RPMI7951 (cell line): ENCODE measurements at places on chromosomes 1 and 21. TPM values are rescaled to one million over a fixed set of nuclear protein-coding genes. Genes with fewer than 3 reads are reported as not detected.

- no peak for DNase-seq
Measured at GRCh38 chr1:38686167-38686926, 173.2 kb downstream of the RRAGC start.

DNA sequence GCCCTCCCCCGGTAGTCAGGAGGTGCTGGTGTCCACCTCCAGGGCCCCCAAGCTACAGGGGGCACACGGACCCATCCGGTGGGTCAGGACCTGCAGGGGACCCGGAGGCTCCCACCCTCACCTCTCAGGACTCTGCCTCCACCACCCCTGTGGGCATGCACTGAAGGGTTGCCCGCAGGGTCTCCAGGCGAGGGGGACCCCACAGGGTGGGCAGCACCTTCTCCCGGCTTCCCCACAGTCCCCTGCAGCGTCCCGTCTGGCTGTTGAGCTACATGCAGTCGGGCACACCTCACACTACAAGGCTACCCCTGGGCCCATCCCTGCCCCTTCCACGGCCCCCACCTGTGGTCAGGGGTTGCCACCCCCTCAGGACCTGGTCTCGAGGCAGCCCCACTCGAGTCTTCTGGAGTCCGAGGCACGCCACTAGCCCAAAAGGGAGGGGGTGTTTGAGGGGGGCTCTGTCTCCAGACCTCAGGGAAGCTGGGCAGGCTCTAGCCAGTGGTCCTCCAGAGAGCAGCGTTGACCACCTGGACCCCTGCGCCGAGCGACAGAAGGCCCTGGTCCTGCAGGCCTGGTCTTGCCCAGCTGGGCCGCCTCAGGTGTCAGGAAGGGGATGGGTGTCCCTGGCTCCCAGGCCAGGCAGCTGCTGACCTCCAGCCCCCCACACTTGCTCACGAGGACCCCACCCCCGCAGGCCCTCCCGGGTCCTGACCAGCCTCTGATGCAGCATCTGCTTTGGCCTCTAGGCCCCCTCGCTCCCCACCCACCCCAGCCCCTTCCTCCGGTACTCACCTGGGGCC is 9.6 kb downstream of the PARS2 start:
- DNase-seq: no peak

GRCh38 chr1:212537610-212538009 is 71.0 kb upstream of the ATF3 start:
- no peak for DNase-seq

GRCh38 chr1:84689514-84690396 is 506 bp downstream of the SSX2IP start:
- peak; percentile 51 for DNase-seq

GRCh38 chr1:34532113-34532512 is 222.7 kb upstream of the GJB5 start:
- no peak for DNase-seq

DNA sequence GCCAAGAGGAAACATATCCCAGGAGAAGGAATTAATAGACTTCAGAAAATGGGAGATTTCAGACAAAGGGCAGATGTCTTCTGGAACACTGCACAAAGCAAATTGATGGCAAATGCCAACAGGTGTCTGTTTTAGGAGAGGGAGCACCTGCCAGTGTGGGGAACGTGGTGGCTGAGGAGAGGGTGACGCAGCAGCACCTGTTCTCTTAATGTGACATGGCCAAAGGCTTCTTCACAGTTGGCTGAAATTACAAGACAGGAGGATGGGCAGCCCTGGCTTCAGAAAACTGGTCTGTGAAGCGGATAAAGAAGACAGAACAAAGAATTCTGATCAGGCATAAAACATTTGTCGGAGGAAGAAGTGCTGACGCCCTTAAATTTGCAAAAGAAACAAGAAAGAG is 178.7 kb upstream of the RUNX1 start:
- no peak for DNase-seq

- no peak for DNase-seq
Measured at GRCh38 chr1:41672641-41673361, 188.3 kb upstream of the EDN2 start.

DNA sequence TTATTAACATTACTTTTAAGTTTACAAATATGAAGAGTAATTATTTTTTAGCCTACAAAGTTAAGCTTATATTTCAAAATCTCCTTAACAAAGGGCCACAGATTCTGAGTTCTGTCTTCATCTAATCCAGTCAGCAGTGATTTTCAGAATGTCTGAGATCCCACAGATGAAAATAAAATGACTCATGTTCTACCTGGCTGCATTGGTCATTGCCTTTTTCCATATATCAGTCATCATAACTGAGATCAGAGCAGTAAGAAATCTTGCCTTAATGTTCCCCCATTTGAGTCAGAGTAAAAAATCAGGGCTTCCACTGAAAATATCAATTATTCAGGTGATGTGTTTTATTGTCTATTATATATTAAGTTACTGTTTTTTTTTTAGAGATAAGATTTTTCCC is 416.1 kb downstream of the MRPL39 start:
- no peak for DNase-seq

COL6A1 gene
- 760 and 970 TPM in 2 replicates for total RNA-seq

RNF186 gene
- total RNA-seq: not detected in 2 replicates

AGPAT3 gene
- total RNA-seq: 18.3 and 23.3 TPM in 2 replicates

SRGAP2B gene
- total RNA-seq: 13.3 and 13.9 TPM in 2 replicates

ADGRB2 gene
- 3.4 and 6.7 TPM in 2 replicates for total RNA-seq

ADAMTS1 gene
- total RNA-seq: 6.8 and 8.7 TPM in 2 replicates

FAM72D gene
- total RNA-seq: 4.7 and 7.3 TPM in 2 replicates
